GM03348 (cell line): ENCODE measurements at places on chromosomes 16 and 17.

- DNase-seq, result peak; percentile 48
Observed at GRCh38 chr17:8119581-8120519, 1.5 kb upstream of the ALOXE3 start.

DNA sequence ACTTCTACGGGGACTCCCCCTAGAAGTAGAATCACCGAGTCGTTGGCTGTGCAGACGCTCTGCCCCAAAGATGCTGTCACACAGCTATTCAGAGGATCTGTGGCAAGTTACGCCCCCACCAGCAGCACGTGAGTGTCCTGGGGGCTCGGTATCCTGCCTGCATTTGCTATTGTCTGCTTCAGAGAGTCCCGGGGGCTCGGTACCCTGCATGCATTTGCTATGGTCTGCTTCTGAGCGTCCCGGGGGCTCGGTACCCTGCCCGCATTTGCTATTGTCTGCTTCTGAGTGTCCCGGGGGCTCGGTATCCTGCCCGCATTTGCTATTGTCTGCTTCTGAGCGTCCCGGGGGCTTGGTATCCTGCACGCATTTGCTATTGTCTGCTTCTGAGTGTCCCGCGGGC, 23.8 kb upstream of the ZNF469 start:
- DNase-seq, result no peak

DNA sequence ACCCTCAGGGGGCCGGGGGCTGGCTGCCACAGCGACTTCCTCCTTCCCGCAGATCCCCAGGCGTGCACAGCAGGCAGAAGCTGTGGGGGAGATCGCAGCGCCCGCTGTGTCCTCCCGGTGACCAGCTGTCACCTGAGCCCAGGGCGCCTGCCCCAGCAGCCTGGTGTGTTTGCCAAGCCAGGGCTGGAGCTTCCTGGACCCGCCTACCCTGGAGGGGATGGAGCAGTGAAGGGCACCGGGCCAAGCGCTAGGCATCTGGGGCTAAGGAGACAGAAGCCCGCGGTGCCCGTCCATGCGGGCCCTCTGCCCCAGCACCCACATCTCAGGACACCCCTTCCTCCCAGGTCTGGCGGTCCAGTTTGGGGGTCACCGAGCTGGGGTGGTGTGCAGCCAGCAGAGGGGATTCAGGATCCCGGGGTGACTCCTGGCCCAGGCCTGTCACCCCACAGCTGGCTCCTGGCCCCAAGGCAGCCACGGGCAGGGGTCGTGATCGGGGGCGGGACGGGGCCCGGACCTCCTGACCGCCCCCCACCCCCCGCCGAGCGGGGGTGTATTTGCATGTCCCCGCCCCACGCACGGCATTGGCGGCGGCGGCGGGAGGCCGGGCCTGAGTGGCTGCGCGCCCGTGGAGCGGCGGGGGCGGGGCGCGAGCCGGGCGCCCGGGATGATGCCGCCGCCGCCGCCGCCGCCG, at the start of gene RAB26:
RAB26 (plus strand) TSS at position 645 of the 691 bp plus-strand sequence. CDS start 159 bp downstream, outside the sequence.
- peak; percentile 81 for DNase-seq

DNA sequence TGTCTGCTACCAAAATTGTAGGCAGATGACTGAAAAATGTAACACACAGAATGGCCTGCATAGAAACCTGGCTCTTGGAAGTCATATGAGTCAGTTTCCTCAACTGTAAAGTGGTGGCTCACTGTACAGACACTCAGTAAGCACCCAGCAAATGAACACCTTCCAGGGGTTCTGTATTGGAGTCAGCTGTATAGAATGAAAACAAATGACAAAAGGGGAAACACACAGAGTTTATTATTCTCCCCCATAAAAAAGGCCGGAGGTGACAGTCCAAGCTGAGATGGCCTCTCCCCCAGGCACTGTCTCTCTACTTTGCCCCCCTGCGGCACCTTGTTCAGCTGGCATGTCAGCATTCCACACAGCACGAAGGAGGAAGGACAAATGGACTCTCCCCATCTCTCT, 6.2 kb upstream of the MEOX1 start:
- peak; percentile 59 for DNase-seq

DNA sequence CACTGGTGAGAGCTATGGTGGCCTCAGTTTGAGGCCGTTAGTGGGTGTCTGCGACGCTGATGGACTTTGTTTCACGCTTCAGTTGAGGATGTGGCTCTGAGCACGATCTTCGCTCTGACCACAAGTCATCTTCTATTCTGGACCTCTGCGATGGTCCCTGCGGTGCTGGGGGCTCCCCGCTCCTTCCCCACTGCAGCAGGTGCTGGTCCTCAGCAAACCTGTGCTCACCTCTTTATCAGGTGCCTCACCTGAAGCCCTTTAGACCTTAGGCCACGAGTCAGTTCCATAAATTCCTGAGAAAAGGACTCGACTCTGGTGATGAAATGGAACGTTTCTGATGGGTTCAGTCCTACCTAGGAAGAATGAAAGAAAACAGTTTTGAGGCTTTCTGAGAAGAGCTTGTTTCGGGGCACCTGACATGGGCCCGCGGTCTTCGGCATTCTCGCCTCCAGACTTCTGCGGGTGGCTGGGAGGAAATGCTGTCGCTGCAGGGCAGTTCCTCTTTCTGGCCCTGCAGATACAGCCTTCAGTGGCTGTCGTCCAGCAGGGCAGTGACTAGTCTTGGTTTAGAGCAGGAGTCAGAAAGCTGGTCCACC, 4.7 kb downstream of the KCTD5 start:
- DNase-seq, result peak; percentile 1

GRCh38 chr17:64289741-64290141, 26.7 kb upstream of the TEX2 start:
- DNase-seq, result no peak

DNA sequence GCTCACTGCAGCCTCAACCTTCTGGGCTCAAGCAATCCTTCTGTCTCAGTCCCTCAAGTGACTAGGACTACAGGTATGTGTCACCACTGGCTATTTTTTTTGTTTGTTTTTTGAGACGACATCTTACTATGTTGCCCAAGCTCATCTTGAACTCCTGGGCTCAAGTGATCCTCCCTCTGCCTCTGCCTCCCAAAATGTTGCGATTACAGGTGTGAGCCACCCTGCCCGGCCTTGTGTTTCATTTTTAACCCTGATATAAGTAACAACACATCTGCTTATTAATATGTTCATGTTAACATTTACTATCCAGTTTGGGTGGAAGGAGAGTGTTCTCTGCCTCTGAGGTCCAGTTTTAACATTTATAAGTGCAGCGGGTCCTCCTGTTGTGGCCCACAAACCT, 3.1 kb downstream of the FAM20A start:
- DNase-seq, result no peak

DNA sequence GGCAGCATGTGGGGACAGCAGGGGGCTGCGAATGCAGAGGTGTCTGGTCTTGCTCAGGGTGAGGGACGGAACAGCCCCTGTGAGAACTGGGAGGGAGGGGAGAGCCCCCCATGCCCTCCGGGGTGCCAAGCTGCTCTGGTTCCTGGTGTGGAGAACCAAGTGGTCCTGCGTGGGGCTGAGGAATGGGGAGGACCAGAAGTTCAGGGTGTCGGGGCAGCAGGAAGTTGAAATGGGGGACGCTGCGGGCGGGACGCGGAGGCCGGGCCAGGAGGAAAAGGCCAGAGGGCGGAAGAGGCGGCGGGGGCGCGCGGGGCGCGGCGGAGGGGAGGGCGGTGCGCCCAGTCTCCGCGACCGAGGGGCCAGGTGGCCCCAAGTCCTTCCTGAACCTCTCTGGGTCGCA, 3.6 kb downstream of the ALDH3A1 start:
- no peak for DNase-seq

GRCh38 chr17:65346166-65346565, 209.0 kb downstream of the RGS9 start:
- DNase-seq, result no peak

DNA sequence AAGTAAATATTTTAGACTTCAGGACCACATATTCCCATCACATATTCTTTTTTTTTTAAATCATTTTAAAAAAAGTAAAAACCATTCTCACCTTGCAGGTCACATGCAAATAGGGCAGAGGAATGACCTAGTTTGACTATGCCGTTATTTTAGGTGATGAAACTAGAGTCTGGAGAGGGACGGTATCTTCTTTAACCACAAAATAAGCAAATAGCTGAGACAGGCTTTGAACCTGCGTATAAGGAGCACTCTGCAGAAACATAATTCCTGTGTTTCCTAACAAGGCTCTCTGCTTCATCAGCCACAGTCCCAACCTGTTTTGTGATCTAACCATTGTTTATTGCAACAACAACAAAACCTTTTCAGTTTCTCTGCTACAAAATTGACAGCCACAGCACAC, 121.5 kb downstream of the PCTP start:
- no peak for DNase-seq

DNA sequence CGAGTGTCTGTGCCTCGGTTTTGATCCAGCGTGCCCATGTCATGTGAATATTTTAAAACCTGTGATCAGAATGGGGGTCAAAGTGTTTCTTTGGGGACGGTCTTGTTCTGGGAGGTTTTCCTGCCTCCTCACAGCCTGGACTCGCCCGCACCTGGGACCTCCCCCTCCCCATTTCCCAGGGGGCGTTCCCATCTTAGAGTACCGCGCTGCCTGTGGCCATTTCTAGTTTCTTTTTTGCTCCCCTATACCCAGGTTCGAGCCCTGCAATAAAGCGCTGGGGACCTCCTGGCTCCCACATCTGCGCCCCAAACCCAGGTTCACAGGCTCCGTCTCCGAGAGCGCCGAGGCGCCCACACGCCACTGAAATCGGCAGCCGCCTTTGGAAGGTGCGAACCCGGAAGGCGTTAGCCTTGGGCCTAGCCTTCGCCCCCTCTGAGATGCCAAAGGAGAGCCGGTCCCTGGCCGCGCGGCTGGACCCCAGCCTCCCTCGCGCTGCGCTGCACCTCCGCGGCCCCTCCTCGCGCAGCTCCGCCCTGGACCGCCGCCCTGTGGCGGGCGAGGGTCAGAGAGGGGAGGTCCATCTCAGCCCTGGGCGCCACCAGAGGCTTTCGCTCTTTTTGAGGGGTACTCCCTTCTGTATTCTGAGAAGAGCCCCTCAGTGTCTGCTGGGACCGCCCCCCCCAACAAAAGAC, 1.7 kb downstream of the KCNJ12 start:
- DNase-seq, result no peak

DNA sequence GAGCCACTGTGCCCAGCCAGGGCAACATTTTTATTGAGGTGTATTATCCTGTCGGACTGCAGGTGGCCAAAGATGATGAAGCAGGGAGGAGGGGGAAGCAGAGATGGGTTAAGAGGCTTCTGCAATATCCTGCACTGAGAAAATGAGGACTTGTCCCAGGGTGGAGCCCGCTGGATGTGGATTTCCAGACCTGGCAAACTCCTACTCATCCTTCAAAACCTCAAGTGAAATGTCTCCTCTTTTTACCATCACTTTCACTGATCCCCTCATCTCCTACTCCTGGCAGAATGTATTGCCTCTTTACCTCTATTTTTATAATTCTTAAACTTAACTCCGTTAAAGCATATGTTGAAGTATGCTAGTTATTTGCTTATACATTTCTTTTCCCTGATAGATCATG, 60.9 kb downstream of the MGAT5B start:
- no peak for DNase-seq

DNA sequence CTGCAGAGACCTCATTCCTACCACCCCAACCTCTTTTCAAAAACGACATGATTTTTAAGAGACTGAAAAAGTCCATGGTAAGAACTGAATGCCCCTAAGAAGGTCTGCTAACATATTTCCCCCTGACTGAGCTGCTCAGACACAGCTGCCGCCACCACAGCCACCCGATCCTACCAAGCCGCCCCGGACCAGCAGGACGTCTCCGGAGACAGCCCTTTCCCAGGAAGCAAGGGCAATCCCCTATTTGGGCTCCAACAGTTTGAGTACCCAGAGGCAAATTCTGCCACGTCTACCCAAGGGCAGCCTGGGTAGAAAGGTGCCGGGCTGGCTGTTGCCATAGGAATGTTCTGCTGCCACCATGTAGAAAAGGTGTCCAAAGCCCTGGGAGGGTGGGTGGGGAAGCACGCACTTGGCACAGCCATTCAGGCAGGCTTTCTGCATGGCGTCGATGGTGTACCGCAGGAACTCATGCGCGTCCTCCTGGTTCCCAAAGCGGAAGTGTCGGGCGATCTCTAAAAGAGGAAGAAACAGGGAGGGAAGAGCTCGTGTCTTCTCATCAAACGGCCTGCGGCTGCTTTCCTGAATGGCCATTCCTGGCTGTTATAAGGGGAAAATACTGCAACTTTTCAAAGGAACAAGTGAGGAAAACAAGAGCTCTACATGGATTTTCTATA, 13.6 kb downstream of the USP36 start:
- no peak for DNase-seq

DNA sequence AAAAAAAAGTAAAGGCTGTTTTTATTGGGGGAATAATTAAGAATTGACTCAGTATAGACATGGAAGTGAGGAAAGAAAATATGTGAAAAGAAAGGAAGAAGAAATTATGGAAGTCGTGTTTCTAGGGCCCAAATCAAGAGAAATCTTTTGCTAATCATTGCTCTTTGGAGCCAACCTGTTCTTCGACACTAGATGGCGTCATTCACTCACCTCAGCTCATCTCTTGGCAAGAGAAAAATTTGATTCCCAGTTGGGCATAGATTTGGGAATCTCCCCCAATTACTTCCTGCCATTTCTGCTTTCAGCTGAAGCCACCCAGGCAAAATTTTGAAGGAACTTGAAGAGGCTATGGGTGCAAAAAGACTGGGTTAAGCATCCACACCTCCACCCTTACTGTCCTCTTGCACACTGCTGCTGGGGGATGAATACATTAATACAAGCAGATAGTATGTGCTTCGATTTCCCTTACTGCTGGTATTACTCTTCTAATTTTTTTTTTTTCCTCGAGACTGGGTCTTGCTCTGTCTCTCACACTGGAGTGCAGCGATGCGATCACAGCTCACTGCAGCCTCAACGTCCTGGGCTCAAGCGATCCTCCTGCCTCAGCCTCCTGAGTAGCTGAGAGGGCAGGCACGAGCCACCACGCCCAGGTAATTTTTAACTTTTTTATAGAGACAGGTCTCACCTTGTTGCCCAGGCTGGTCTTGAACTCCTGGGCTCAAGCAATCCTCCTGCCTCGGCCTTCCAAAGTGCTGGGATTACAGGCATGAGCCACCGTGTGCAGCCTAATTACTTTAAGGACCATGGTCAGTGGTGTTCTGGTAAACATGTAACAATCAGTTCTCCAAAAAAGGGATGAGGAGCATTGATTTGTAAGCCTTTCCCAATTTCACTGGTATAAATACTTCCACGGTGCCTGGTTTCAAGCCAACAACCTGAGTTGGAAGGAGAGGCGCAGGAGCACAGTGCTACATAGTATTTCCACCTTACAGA, 13.5 kb downstream of the PSMD7 start:
- peak; percentile 74 for DNase-seq
